Hematopoietic multipotent progenitor cell treated with erythropoietin and hydrocortisone succinate and interleukin-3 and kit ligand, for 15 days (in vitro differentiated cells): ENCODE measurements at places on chromosomes 7 and 10.

DNA sequence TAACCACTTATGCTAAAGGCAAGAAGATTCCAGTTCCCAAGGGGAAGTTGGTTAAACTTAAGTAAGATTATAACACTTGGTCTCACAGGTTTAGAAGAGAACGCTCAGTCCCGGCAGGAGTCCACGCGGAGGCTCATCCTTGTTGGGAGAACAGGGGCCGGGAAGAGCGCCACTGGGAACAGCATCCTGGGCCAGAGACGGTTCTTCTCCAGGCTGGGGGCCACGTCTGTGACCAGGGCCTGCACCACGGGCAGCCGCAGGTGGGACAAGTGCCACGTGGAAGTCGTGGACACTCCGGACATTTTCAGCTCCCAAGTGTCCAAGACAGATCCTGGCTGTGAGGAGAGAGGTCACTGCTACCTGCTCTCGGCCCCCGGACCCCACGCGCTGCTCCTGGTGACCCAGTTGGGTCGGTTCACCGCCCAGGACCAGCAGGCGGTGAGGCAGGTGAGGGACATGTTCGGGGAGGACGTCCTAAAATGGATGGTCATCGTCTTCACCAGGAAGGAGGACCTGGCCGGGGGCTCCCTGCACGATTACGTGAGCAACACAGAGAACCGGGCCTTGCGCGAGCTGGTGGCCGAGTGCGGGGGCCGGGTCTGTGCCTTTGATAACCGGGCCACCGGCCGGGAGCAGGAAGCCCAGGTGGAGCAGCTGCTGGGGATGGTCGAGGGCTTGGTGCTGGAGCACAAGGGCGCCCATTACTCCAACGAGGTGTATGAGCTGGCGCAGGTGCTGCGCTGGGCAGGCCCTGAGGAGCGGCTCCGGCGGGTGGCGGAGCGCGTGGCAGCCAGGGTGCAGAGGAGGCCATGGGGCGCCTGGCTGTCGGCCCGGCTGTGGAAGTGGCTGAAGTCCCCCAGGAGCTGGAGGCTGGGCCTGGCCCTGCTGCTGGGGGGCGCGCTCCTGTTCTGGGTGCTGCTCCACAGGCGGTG lies 3.8 kb downstream of the GIMAP1 start:
- DNase-seq: no peak

GRCh38 chr7:104926601-104927041 lies 87.4 kb upstream of the KMT2E start:
- DNase-seq: no peak

GRCh38 chr10:69292459-69292858 lies 14.2 kb downstream of the HK1 start:
- DNase-seq: peak; percentile 46

GRCh38 chr7:102856036-102856435 lies 56.8 kb upstream of the LRRC17 start:
- DNase-seq: no peak

DNA sequence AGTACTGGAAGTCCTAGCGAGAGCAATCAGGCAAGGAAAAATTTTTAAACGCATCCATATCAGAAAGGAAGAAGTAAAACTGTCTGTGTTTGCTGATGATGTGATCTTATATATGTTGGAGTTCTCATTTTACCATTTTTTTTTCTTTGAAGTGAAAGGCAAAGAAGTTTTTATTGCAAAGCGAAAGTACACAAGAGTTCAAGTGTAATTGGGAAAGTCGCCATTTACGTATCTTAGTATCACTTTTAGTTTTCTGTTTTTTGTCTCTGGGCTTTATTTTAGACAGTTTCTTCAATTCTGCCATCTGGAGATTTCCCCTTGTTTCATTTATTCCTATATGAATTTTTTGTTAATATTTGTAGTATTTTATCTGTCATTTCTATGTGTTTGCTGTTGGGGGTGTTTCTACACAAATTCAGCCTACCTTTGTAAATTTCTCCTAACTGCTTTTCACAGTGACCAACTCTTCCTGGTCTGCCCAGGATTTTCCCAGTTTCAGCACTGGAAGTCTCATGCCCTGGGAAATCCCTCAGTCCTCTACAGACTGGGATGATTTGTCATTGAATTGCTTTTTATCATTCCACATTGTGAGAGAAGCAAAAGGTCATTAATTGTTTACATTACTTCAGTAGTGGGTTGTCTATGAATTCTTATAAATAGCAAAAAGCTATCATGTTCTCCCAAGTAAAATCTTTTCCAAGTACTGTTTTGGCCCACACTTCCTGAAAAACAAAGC lies 23.2 kb downstream of the BET1 start:
- DNase-seq: no peak

GRCh38 chr7:157010588-157011332 lies at the start of gene MNX1:
TSS of gene MNX1 (minus strand) at chr7:157010663. CDS start at chr7:157010350, 313 bp downstream.
- DNase-seq: no peak

GRCh38 chr10:79340646-79341244 lies 6.5 kb upstream of the PPIF start:
- no peak for DNase-seq
